ENCODE measurements at places on chromosomes 2 and 18.
A peak's percentile ranks its signal among the peaks of the same experiment; 100 is the strongest.

- DNase-seq = peak; percentile 41
These were observed 625 bp upstream of the NBAS start for GRCh38 chr2:15561574-15562344.

DNA sequence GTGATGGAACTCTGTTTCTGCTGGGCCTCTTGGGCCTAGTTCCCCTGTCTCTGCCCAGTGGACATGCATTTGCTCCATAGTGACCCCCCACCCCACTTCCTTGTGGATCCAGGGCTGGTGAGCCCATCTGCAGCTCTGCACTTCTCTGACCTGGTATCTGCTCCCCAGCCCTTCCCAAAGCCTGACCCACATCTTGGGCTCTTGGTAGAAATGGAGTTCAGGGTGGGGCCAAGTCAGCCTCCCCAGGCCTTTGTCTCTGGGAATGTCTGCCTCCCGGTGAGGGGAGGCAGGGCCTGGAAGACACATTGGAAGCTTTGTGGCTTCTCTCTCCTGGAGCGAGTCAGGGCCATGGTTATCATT is 6.3 kb upstream of the TRAF3IP1 start:
- DNase-seq = no peak

DNA sequence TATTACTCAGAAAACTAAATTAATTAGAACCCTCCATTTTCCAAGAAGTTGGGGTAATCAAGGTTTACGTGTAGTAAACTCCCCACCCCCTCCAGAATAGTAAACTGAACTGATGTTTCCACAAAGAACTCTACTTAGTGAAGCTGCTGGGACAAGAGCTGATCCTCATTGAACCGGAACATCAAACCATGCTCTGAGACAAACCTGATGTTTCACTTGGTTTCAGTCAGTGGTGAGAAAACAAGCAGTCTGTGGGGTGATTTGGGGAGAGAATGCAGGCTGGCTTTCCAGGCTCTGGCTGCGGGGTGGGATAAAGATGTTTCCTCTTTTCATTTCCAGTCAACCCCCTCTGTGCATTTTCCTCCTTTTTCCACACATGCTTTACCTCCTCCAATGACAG is 38.2 kb downstream of the CELF4 start:
- no peak for DNase-seq

- no peak for DNase-seq
These were observed 207.0 kb upstream of the HAAO start for GRCh38 chr2:42999391-42999841.

- no peak for DNase-seq
These were observed 105.5 kb upstream of the SYT4 start for GRCh38 chr18:43382641-43383403.
